ENCODE measurements at places on chromosomes 2 and 18.

DNA sequence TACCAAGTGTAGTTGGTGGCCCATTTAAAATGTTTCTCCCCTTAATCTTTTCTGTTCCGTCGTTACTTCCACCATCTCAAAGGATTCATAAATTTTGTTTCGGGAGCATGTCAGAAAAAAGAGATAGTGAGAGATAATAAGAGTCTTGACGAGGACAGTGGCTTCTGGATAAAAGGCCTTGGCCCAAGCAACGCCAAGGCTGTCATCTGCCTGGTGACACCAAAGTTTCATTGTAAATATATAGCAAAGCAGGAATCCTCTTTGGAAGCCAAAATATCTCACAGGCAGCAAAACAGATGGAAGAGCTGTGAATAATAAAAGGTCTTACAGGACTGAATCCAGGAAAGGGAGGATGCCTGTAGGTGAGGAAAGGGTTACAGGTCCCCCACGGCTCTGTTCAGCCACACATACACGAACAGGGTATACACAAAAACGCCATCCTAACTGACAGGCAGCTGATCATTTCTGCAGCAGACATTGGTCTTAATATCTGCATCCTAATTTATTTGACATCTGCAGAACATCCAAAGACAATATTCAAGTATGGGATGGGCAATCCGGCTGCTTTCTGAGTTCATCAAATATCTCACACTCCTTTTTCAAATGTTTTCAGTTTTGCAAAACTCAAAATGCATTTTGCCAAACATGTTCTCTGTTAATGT, 382.8 kb downstream of the OSR1 start:
- no peak for DNase-seq

DNA sequence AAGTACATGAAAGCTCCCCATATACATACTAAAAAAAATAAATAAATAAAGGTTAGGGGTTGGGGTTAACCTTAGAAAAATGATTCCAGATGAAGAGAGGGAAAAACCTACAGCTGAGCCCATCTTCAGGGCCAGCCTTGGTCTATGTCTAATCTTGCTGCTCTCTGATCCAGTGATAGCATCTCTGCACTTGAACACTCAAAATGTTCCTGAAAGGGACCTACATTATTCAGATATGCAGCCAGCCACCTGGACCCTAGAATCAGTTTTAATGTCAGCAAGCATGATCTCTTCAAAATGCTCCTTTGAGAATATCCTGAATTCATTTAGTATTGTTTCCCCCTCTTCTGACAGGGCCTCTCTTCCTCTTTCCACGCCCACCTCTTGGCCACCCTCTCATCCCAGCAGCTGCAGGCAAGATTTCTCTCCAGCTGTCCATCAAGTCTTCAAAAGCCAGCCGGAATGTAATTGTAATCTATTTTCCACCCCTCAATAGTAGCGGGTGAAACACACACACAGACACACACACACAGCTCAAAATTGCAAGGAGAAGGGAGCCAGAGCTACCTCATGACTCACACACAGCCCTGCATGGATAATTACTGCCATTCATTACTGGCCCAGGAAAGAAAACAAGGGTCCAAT, 135.5 kb downstream of the MYO3B start:
- DNase-seq, result peak; percentile 33

- no peak for DNase-seq
Measured at GRCh38 chr2:146764301-146764700, 1080.5 kb upstream of the ACVR2A start.

DNA sequence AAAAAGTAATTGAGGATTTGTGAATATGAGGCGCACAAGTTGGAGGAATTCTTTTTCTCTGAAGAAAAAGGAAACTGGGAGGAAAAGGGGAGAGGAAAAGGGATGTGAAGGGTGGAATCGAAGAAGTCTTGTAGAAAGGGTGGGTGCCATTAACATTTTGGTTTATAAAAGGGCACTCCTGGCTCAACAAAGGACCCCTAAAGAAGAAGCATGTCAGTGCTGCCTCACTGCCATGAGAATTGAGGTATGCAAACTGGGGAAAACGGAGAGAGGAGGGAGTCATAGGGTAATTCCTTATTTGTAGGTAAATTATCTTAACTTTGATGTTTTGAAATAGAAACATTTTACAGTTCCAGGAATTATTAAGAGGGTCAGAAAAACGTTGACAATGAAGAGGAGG, 207.2 kb downstream of the NAPG start:
- no peak for DNase-seq

- no peak for DNase-seq
Measured at GRCh38 chr2:228072669-228073068, 108.8 kb downstream of the SPHKAP start.

- peak; percentile 16 for DNase-seq
Measured at GRCh38 chr2:239693330-239693729, 292.5 kb upstream of the HDAC4 start.

GRCh38 chr2:241199897-241200821, 11.7 kb downstream of the ANO7 start:
- DNase-seq, result no peak

- peak; percentile 27 for DNase-seq
Measured at GRCh38 chr18:46148810-46149209, 44.6 kb downstream of the HAUS1 start.

- peak; percentile 25 for DNase-seq
Measured at GRCh38 chr2:71804281-71804751, 343.3 kb downstream of the CYP26B1 start.

DNA sequence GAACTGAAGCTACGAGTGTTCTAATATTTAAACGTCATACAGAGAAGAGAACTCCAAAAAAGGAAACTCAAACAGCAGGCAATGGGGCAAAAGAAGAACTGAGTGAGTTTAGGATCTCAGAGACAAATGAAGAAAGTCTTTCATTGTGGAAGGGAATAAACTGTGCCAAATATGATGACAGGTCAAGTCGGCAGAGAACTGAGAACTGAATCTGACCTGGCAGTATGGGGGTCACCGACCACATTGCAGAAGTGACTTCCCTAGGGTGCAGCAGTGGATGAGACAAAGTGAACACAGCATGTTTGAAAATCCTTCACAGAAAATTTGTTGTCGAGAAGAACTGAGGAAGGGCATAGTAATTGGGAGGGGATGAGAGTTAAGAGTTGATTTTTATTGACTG, 55.9 kb downstream of the TTC21B start:
- no peak for DNase-seq

DNA sequence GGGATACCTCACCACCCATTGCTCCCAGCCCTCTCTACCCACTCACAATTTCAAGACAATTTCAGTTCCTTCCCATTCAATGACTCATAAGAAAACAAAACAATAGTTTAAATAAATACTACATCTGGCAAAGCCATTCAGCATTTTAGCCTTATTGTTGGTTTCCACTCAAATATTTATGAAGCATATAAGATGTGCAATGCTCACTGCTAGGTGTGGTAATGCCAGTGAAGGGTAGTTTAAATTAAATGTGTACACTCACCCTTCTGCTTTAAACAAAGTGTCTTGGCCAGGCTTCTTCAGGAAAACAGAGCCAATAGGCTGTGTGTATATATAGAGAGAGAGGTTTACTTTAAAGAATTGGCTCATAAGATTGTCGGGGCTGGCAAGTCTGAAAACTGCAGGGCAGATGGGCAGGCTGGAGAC, 37.0 kb downstream of the INO80C start:
- no peak for DNase-seq
